ENCODE measurements at places on chromosomes 4 and X.

- no peak for DNase-seq
These were observed 208.2 kb downstream of the TENM3 start for GRCh38 chr4:182451441-182451840.

GRCh38 chr4:106421441-106422296 is 53.1 kb upstream of the GIMD1 start:
- DNase-seq, result no peak

GRCh38 chrX:136353526-136354093 is 52.8 kb downstream of the ADGRG4 start:
- no peak for DNase-seq

GRCh38 chr4:6359536-6360308 is 90.1 kb downstream of the WFS1 start:
- DNase-seq, result no peak

DNA sequence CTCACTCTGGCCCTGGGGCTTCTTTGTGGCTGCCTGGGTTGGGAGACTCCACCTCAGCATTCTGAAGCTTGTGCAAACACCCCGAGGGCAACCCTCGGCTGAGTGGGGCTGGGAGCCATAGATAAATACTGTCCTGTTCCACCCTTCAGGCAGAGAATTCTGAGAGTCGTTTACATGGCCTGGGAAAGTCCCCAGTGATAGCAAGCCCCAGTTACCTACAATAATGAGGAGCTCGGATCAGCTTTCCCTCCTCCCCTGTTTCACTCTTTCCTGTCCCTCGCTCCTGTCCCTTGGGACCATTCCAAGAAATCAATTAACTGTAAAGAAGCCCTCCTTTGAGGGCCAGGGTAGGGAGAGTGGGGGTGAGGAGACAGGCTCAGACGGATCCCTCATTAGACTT is 31.6 kb upstream of the DDX3X start:
- no peak for DNase-seq

DNA sequence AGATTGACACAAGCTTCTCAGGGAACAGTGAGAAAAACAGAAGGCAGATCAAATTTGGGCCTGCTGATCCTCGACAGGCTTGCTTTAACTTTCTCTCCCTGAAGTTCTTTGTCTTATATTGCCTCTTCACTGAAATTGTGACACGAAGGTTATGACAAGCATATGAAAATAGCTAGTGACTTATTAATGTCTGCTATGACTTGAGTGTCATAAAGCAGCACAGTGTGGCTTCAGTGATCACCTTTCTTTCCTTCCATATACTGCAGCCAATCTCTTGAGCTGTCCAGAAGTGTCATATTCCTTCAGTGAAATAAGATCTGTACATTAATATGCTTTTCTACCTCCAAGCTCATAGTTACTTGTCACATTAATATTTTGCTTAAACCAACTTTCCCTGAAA is 870.2 kb downstream of the C4orf33 start:
- no peak for DNase-seq

DNA sequence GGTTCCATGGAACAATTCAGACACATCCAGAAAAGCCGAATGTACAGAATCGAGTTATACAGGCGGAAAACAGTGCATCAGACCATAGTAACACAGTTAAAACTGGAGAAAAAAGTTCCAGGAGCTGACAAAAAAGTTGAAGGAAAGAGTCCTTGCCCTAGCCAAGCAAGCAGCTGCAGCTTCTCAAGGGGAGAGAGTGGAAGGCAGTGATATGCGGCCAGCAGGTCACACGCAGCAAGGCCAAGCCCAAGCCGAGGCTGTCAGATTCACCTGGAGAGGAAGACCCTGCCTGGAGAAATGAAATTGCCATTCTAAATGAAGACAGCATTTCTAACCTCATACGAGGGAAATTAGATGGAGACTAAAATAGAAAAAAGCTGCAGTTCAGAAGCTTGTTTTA is 55.8 kb downstream of the RGS12 start:
- DNase-seq, result no peak

- DNase-seq, result no peak
These were observed 118.6 kb downstream of the SPCS3 start for GRCh38 chr4:176438401-176438800.

GRCh38 chr4:61406677-61407076 is 206.6 kb downstream of the ADGRL3 start:
- no peak for DNase-seq

- DNase-seq, result no peak
These were observed 17.7 kb upstream of the HERC5 start for GRCh38 chr4:88439161-88439760.

- DNase-seq, result no peak
These were observed 29.8 kb upstream of the RELL1 start for GRCh38 chr4:37715889-37716402.

- DNase-seq, result no peak
These were observed 336.8 kb downstream of the BCOR start for GRCh38 chrX:39760930-39761329.

DNA sequence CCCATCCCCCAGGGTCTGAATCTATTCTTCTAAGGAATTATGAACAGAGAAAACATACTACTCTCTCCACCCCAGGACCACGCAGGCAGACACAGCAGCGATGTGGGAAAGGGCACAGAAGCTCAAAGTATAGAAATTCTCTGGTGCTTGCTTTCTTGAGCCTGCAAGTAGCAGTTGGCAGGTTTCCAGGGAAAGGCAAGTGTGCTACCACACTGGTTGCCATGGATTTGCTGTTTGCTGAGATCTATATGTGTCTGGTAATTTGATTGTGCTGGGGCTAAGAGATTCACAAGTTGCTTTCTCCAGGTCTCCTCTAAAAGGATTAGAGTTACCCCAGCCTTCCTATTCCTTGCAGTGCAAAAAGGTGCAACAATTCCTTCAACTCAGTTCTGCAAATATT is 83.1 kb downstream of the GUCY2F start:
- DNase-seq, result no peak

DNA sequence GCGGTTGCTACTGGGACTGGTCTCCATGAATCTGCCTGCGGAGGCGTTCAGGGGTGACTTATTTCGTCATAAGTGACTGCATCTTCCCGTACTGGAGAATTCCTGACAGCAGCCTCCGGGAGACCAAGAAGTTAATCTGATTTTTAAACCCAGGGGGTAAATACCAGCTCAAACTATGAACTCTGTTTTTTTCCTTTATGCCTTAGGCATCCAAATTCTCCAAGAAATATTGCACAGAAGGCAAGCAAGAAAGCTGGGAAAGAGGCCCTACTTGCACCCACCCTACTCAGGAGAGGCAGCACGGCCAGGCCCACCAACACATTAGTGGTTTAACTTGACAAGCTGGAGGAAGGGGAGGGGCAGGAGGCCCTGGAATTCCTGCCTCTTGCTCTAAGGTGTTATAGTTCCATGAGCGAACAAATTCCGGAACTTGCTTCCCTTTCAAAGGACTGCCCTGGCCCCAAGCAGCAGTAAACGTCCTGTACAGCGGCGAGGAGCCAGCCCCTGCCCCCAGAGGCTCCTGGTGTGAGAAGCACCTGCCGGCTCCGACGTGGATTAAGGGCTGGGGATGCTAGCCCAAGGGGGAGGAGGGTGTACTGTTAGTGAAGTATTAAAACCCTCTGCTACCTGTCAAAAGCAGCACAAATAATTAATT is 177.2 kb downstream of the AFAP1 start:
- no peak for DNase-seq

- DNase-seq, result no peak
These were observed 1.8 kb downstream of the TTC29 start for GRCh38 chr4:146943691-146944375.

DNA sequence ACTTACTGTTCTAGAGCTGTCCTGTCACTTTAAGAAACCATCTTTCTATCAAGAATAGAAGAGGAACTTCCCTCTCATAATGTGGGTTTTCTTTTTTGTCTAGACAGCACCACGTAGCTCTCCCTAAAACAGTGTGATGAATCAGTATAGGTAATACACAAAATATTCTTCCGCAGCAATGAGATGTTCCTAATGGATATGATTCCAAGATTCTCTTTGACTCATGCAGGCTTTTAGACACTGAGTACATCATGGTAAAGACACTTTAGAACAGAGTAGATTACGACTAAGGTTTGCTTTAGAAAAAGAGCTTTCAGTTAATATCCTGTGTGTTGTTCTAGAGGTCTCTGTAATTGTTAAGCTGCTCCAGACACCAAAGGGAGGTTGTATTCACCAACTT is 69.8 kb downstream of the PTTG2 start:
- DNase-seq, result no peak

DNA sequence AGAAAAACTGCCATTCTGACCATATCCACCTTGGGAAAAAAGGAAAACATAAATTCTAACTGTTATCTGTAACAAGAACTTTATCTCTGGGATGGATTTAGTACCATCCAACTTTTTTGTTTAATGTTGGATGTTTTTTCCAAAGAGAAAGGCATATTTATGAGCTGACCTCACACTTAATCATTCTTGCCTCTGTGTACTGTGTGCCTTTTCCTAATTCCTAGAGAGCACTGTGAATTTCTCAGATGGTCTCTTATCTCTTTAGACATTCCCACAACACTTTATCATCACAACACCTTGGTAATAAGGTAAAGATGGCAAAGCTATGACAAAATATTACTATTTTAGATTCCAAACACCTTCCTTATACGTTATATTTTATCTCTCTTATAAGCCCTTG is 126.2 kb downstream of the COL4A6 start:
- no peak for DNase-seq

DNA sequence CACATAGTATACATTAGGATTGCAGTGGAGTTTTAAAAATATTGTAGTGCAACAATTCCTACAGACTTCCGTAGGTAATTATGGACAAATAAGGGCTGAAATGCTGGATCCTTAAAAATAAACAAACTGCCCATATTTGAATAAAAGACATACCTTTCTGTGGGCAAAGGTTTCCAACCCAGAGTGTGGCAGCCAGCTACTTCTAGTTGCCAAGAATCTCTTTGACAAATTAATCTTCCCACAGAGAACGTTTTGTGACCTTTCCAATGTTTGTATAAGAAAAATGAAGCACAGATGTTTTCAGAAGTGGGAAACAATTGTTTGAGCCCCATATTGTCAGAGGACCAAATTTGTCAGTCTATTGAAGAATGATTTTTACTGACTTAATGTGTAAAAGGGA is 21.1 kb downstream of the GRPR start:
- DNase-seq, result no peak

- DNase-seq, result no peak
These were observed 315.4 kb upstream of the IGFBP7 start for GRCh38 chr4:57425610-57426009.

GRCh38 chr4:10762561-10762960 is 78.0 kb upstream of the CLNK start:
- DNase-seq, result no peak

GRCh38 chr4:89876548-89876947 is 18.1 kb upstream of the MMRN1 start:
- no peak for DNase-seq

- no peak for DNase-seq
These were observed 60.5 kb upstream of the TRIM2 start for GRCh38 chr4:153143527-153144348.

DNA sequence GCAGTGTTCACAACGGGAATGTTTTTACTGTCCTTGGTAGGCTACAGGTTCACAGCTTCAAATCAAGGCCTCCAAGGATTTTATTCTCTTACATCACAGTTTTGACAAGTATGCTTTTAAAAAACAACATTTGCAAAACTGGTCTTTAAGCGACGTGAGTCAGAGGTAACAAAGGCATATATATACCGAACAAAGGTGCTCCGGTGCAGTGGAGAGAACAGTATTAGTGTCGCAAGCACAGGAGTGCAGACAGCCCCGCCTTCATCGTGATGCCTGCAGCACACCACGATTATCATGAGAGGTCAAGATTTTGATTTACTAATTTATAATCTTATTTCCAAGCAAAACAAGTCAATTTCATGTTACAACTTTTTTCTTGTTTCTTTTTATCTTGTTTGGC is 90.8 kb downstream of the GATB start:
- DNase-seq, result no peak

DNA sequence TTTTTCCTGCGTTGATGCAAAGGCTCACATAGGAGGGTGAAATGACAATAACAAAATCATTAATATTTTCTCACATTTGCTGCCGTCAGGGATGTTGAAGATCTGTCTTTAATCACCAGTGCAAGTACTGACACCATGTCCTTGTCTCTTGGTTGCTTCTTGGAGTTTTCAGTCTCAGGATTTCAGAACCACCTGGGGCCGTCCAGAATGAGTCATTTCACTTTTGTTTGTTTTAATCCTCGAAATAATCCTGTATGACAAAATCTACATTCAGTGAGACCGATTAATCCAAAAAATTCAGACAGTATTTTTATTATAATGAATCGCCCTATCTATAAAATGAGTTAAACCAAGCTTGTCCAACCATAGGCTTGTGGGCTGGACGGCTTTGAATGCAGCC is 47.2 kb downstream of the NEIL3 start:
- no peak for DNase-seq

GRCh38 chr4:42865572-42866189 is 26.8 kb upstream of the GRXCR1 start:
- peak; percentile 63 for DNase-seq

DNA sequence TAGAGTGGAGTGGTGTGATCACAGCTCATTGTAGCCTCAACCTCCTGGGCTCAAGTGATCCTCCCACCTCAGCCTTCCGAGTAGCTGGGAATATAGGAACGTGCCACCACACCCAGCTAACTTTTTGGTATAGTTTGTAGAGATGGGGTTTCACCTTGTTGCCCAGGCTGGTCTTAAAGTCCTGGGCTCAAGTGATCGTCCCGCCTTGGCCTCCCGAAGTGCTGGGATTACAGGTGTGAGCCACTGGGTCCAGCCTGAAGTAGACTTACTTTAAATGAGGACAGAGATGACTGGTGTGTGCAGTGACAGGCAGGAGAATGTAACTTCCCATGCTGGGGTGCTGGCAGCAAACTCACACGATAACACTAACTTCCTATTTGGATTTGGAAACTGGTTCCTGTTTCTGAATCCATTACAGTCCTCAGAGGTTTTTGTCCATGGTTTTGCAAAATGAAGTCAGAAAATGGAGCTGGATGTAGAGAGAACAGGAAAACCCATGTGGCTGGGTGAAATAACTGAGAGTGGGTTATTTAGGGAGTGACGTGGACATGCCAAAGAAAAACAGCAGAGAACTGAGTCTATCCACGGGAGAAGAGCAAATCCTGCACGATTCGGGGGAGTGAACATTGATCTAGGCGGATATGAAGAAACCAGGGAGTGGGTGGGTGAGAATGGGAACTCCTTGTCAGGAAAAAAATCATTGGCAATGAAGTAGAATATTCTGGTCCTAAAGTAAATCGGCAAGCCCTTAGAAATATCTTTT is 95.6 kb downstream of the GATB start:
- DNase-seq, result no peak

GRCh38 chrX:134641346-134641745 is 16.9 kb downstream of the PLAC1 start:
- DNase-seq, result no peak

DNA sequence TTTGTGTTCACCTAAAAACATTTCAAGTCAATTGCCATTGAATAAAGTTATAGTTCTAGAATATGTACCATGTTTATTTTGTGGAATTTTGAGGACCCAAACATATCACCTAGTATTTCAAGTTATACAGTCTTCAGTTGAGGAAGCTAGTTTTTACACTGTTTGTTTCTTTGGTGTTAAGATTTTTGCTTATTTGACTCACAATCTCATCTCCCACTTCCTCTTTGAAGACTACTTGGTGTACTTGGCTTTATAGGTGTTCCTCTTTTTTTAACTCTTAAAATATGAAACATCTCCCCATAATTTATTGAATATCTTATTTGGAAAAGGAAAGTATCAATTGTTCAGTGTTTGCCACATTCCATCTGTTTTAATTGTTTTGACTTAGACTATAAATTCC is 675.4 kb downstream of the RAPGEF2 start:
- DNase-seq, result no peak
